Foreskin fibroblast (primary cell): ENCODE measurements at places on chromosomes 3 and 15.

DNA sequence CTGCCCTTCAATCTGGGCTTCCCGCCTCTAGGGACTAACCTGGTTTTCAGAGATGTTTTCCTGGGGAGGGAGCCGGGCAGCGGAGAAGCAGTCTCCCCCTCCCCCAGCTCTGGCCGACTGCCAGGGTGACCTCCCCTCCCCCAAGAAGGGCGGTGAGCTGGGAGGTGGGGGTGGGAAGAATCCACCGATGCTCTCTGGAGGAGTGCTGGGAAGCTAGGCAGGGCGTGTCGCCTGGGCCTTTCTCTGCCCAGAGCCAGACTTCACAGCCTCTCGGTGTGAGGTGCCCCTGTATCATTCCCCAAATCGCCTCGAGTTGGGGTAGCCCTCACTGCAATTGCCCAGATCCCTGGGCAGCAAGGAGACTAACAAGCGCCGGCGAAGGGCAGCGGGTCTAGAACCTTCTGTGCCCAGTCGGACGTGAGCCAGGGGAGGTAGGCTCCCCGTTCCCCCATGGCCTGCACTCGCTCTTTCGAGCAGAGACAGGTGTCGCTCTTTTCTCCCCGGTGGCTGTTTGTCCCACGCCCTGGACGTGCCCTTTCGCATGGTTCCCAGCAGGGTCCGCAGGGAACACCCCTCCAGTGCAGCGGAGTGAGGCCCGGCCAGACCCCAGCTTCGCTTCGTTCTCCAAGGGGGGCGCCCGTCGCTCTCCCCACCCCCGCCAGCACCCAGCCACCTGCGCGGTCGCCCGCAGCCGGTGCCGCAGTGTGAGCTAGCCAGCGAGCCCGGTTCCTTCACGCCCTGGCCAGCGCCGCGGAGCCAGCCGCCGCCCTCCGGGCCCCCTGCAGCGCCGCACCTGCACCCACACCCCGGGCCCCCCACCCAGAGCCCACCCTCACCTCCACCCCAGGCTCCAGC is 1.1 kb downstream of the RAB6B start:
- DNase-seq: no peak

DNA sequence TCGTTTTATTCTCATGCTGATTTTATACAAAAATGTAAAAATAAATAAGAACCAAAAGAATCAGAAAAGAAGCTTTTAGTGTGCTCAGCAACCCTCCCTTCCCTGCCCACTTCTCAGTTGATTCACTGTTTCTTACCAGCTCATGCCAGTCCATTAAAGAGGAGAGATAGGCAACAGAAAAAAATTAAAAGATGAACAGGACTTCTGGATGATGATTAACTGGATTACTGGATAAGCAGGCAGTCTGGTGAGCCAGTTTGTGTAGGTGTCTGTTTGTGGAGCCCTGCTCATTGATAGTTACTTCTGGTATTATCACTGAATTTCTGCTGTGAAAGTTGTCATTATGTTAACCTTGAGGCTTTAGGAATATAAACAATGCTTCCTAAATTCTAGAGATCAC is 15.1 kb upstream of the GPR171 start:
- no peak for DNase-seq

- peak; percentile 82 for DNase-seq
Measured at GRCh38 chr3:127781411-127782001, 40.8 kb downstream of the MGLL start.

GRCh38 chr3:156161172-156161571 is 40.8 kb downstream of the KCNAB1 start:
- DNase-seq: peak; percentile 45

GRCh38 chr3:187708696-187709095 is 6.3 kb upstream of the RTP2 start:
- no peak for DNase-seq

GRCh38 chr3:149343951-149344350 is 10.5 kb upstream of the TM4SF18 start:
- DNase-seq: no peak

GRCh38 chr15:75182187-75183131 is 19.2 kb upstream of the C15orf39 start:
- DNase-seq: peak; percentile 31

DNA sequence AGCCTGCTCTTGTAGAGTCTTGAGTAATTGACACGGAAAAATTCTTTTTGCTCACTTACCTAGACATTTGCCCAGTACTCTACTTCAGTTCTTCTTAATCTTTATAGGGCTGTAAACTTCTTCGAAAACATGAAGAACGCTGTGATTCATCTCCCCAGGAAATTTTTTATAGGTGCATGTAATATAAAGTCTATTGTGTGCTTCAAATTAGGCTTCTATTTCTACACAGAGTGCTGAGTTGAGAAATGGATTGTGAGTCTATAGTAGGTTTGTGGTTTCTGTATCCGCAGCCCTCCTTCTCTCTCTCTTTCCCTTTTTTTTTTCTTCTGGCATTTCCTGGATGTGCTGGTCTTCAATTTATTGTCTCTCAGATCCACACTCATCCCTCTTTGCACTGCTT is 183.3 kb upstream of the DCBLD2 start:
- peak; percentile 10 for DNase-seq

- no peak for DNase-seq
Measured at GRCh38 chr3:54856271-54856670, 71.6 kb downstream of the LRTM1 start.

DNA sequence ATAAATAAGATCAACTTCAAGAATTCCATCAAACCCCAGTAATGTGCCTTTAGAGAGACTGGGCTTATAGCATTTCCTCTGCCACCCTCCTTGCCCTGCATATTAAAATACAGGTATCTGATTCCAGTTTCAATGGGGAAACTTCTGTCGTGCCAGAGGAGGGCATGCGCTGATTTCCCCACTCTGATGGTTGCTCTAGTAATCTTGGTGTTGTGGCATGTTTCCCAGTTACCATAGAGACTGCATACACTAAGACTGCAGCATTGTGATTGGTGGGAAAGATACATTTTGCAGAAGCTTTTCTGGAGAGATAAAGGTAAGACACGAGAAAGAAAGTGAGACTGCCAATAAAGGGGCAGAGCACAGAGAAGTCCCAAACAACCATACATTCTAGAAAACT is 225.6 kb downstream of the TIGIT start:
- peak; percentile 61 for DNase-seq

- no peak for DNase-seq
Measured at GRCh38 chr15:33982516-33982915, 14.2 kb downstream of the CHRM5 start.

DNA sequence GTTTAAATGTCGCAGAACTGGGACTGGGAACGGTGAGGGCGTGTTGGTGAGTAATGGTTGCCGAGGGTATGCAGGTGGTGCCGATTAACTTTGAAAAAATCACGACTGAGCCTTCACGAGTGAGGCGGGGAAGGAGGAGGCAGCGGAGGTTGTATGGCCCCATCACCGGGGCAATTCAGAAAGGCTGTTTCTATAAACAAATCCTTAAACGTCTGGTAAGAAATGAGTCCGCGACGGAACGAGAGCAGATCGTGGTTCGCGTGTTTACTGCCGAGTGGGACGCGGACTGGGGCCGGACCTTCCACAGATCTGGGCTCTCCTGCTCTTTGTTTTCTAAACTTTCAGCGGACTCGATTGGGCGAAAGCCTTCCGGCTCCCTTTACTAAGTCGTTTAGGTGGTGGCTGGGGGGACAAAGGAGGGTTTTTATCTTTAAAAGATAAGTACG is 2.7 kb downstream of the IGF1R start:
- peak; percentile 65 for DNase-seq
